ENCODE measurements at places on chromosomes 7 and 10. TPM values are rescaled to one million over a fixed set of nuclear protein-coding genes. Genes with fewer than 3 reads are reported as not detected.

The STRIP2 gene
- not detected for polyA plus RNA-seq

GRCh38 chr7:120729245-120729644 lies 128.7 kb downstream of the TSPAN12 start:
- DNase-seq: no peak

GRCh38 chr10:103583871-103584215 lies 90.3 kb downstream of the NEURL1 start:
- DNase-seq: no peak

DNA sequence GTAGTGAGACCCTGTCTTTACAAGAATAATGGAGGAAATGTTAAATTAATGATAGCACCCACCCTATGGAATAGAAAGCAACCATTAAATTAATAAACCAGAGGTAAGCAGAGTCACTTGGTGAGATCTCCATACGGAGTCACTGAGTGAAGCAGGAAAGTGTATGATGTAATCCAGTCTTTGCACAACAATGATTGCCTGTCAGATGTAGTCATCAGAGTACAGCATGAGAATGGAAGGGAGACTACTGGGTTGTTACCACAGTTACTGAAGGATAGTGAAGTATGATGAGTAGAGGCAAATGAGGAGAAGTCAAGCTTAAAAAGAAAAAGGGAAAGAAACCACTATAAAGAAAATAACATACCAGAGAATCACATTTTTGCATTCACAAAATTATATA lies 371.9 kb upstream of the SHH start:
- no peak for DNase-seq

DNA sequence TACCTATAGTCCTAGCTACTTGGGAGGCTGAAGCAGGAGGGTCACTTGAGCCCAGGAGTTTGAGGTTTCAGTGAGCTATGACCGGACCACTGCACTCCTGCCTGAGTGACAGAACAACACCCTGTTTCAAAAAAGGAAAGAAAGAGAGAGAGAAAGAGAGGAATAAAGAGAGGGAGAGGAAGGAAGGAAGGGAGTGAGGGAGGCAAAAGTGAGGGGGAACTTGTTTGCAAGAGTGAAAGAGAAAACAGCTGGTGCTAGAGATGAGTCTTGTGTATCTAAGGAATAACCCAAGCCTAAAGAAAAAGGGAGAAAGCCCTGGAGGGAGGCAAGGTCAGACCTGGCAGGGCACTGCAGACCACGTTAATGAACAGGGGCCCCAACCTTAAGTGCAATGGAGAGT lies 4.8 kb upstream of the NT5C2 start:
- DNase-seq: no peak

DNA sequence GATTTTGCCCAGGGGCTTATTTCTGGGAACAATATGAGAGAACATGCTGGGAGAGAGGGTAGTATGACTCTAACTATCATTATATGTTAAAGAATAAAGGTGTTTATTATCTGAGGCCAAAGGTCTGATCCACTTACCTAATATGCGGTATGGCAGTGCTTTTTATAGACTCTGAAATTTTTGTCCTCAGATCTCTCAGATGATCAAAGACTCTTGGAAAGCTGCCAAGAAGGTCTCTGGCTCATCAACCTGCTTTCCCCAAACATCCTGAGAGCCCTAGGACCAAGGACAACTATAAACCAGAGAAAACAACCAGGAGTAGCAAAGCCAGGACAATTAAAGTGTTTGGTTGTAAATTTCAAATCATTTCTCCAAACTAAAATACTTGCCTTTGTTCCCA lies 255.7 kb upstream of the LRRN3 start:
- no peak for DNase-seq

- DNase-seq: no peak
Observed at GRCh38 chr7:13276977-13277376, 589.5 kb downstream of the ARL4A start.

The MCM10 gene
- 0.55 TPM for polyA plus RNA-seq

DNA sequence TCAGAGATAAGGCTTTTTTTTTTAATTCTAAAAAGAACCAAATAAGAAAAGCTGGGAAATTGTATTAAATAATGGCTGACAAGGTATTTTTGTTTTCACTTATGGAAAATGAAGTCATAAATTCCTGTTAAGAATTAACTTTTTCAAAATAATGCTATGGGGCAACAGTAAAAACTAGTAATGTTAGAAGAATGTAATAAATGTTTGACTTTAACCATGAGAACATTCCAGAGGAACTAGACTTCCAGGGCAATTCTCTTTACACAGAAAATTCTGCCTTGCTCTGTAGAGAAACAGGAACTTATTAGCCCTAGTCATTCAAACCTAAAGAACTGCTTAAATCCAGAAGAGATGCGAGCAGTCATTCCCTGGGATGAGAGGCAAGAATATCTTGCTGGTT lies 571.1 kb downstream of the IPMK start:
- DNase-seq: no peak

The PRKCQ gene
- polyA plus RNA-seq: 36.5 TPM

- no peak for DNase-seq
Observed at GRCh38 chr10:73900064-73900463, 10.9 kb upstream of the PLAU start.

The FGL2 gene
- polyA plus RNA-seq: 37.9 TPM

- no peak for DNase-seq
Observed at GRCh38 chr7:48259463-48260280, 88.4 kb downstream of the ABCA13 start.

DNA sequence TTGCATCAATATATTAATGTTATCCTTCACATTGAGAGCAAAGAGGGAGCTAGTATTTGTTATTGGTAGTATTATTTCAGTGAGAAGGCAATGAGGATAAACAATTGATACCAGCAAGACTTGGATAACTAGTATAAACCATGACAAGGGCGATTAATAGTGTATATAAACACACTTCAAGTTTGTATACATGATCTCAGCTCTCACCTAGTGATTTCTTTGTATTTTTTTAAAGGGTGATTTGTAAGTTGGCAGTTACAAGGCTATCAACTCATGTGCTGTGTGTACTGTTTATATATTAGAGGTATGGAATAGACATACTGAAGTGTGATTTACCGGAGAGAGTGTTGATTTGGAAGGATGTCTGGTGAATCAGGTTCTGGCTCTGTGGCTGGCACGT lies 88.0 kb downstream of the SNX10 start:
- no peak for DNase-seq

The ADCYAP1R1 gene
- not detected for polyA plus RNA-seq

The GIMAP7 gene
- polyA plus RNA-seq: 709 TPM

The MMD2 gene
- polyA plus RNA-seq: not detected

The BLNK gene
- polyA plus RNA-seq: not detected

DNA sequence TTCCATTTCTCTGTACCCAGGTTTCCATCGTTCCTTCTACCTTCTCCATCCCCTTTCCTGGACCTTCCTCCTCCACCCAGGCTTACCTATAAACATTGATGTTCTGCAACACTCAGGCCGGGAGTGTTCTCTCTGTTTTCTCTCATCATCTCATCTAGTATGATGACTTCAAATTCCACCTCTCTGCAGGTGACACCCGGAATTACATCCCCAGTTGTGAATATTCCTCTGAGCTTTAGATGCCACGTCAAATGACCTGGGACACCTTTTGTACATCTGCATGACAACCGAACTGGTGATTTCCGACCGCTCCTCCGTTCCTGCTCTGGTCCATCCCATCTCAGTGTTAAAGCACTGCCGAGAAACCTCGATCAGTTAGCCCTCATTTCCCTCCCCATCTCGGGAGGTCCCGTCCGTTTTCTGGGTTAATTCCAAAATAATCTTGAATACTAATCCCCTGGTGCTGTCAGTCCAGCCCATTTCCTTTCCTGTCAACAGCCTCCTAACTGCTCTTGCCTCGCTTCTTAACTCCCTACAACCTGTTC lies 76.7 kb upstream of the SAMD8 start:
- no peak for DNase-seq

- DNase-seq: no peak
Observed at GRCh38 chr10:25261110-25261509, 86.3 kb downstream of the GPR158 start.

GRCh38 chr10:73924935-73925334 lies 14.0 kb downstream of the PLAU start:
- no peak for DNase-seq

DNA sequence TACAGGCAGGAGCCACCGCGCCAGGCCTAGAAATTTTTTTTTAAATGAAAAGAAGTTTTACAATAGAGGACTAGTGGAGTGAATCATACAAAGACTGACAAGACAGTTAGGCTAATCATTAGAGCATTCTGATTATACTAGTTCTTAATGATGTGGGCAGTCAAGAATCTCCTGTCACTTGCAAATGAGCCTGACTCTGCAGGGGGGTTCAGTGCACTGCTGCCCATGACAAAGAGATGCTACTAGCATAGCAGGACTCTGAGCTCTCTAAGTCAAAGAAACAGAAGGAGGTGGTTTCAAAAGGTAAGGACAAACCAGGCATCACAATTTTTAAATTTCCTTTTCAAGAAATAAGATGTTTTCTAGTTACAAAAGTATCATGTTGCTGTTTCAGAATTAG lies 59.0 kb downstream of the CCDC6 start:
- no peak for DNase-seq

GRCh38 chr10:93471110-93471651 lies 11.0 kb downstream of the MYOF start:
- DNase-seq: no peak

GRCh38 chr10:76974017-76974691 lies 663.5 kb downstream of the KCNMA1 start:
- no peak for DNase-seq

DNA sequence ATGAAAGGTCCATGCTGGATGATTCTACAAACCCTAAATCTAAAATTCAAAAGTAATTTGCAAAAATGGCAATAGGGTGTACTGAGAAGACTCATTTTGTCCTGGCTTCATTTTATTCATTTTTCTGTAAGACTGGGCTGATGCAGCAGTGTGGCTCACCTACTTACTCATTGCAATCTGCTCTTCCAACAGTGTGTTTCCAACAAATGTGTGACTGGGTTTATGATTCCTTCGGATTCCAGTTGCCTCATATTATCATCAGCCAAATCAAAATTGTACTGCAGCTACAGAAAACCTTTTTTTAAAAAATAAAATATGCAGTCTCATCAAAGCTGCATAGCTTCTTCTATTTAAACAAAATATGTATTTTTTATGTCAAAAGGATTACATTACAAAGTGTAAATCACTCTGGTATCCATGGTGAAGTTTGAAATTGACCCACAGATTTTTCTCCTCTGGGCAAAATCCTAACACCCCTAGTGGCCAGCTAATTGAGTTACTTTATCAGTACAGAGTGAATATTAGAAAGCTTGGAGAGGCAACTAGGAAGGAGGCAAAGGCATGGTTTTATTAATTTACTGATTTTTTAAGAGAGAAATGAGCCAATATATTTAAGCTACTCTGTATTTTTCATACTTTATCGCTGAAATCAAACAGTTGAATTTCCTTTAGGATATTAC lies 390.3 kb downstream of the MAGI2 start:
- no peak for DNase-seq

DNA sequence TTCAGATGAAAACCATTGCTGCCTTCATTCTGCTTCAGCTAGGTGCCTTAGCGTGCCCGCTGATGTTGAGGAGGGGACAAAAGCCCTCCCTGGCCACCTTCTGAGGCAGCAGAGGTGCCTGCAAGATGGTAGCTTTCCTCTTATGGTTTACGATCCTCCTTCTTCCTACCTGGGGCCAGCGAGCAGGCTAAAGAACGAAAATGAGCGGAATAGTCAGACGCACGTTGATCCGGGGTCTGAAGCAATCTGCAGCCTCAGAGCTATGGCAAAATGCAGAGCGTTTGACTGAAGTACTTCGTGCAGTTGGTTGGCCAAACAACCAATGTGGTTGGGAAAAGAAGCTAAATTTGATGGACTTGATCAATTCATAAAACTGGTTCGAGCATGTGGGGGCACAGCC lies 95.5 kb downstream of the GATA3 start:
- DNase-seq: no peak

GRCh38 chr10:98967601-98968000 lies 268.1 kb downstream of the HPSE2 start:
- no peak for DNase-seq

The TEX36 gene
- polyA plus RNA-seq: not detected

The PDE6C gene
- not detected for polyA plus RNA-seq

GRCh38 chr7:110877016-110877415 lies 213.9 kb upstream of the LRRN3 start:
- DNase-seq: no peak

- no peak for DNase-seq
Observed at GRCh38 chr7:78677391-78677790, 776.1 kb downstream of the MAGI2 start.

DNA sequence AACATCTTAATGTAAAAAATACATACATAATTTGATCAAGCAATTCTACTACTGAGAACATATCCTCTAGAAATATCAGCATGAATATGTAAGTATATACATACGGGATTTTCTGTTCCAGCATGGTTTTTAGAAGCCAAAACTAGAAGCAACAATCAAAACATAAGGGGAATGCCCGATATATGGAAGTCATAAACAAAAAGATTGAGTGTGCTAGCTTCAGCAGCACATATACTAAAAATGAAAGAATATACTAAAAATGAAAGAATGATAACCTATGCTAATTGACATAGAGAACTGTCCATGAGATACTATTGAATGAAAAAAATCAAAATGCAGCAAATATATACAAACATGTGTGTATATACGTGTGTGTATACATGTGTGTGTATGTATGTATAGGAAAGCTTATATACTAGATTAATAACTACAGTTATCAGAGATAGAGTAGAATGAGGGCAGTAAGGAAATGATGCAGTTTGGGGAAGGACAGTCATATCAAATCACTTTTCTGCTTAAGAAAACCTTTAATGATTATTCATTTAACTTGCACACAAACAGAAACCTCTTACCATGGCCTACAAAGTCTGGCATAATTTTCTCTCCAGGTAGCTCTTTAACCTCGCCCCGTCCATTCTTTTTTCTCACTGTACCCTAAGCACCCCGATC lies 72.9 kb downstream of the NPY start:
- DNase-seq: no peak

GRCh38 chr10:76657337-76658012 lies 980.1 kb downstream of the KCNMA1 start:
- no peak for DNase-seq

GRCh38 chr7:134829380-134829986 lies 50.0 kb downstream of the CALD1 start:
- no peak for DNase-seq

- DNase-seq: no peak
Observed at GRCh38 chr7:91086200-91086599, 178.0 kb upstream of the FZD1 start.

DNA sequence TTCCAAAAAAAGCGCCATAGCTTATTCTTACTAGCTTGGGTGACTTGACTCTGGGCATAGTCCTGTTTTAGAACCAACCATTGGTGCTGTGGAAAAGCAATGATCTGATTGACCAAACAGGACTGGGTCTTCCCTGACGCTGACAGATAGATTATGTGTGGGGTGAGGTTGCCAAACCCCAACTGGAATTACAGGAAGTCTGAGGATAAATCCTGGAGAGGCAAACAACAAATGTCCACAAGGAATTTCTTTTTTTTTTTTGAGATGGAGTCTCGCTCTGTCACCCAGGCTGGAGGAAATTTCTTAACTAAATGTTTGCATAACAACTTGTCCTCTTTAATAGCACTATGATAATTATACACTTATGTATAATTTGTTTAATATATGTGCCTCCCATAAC lies 19.2 kb downstream of the GCC1 start:
- DNase-seq: no peak

The GRID2IP gene
- polyA plus RNA-seq: not detected

The EBLN1 gene
- polyA plus RNA-seq: not detected

GRCh38 chr7:2564970-2565540 lies 6.3 kb downstream of the IQCE start:
- no peak for DNase-seq

All from immature natural killer cell (primary cell).